T-helper 2 cell treated with Interferon-gamma antibody and Interleukin-4, amounts not matched to agents 5 μg/mL and 100 μg/mL, for 36 hours (primary cell): ENCODE measurements at places on chromosomes 12 and 14.

DNA sequence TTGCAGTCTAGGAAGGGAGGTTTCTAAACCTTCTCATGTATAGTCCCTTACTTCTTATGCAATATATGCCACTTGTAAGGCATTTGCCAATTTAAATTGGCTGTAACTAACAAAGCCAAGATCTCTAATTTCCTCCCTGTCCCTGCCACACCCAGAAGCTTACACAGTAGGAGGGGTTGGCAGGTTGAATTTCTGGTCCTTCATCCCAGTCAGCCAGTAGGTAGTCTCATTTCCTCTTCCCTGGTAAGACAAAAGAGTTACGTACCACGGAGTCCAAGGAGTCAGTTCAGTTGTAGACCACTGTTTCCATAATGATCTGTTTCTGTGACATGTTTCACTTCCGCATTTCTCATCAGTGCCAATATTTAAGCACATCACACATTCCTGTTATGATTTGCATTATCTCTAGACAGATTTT lies 47.0 kb upstream of the PLBD1 start:
- H3K36me3 ChIP-seq = peaks cover 3% of the 10 kb centered on the region
- H3K4me3 ChIP-seq = no peak overlapping the region
- H3K27ac ChIP-seq = no peak overlapping the region
- no peaks in the 10 kb centered on the region for H3K27me3 ChIP-seq
- no peak for DNase-seq

DNA sequence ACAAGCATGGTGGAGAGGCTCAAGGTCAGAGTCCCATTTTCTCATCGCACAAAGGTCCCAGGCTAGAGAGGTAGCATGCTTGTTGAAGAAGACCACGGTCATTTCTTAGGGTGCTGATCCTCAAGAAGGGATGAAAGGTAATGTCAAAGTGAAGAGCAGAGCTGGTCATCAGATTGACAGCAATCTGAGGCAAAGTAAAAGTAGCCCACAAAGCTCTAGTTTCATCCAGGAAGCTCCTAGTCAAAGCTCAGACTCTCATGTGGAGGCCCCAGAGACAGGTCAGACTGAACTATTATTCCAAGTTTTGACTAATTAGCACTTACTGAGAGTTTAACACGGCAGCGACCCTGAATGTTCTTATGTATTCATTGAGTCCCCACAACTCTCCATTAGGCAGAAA lies 270.6 kb downstream of the RPS29 start:
- H3K36me3 ChIP-seq = no peaks in the 10 kb centered on the region
- H3K27me3 ChIP-seq = no peaks in the 10 kb centered on the region
- H3K4me1 ChIP-seq = no peaks in the 10 kb centered on the region
- no peak overlapping the region for H3K27ac ChIP-seq
- no peak overlapping the region for H3K4me3 ChIP-seq

GRCh38 chr14:59926534-59926933 lies 6.6 kb downstream of the LRRC9 start:
- no peak overlapping the region for H3K4me3 ChIP-seq
- no peaks in the 10 kb centered on the region for H3K4me1 ChIP-seq
- no peak overlapping the region for H3K27ac ChIP-seq
- H3K36me3 ChIP-seq = no peaks in the 10 kb centered on the region
- peaks cover 2% of the 10 kb centered on the region for H3K27me3 ChIP-seq

DNA sequence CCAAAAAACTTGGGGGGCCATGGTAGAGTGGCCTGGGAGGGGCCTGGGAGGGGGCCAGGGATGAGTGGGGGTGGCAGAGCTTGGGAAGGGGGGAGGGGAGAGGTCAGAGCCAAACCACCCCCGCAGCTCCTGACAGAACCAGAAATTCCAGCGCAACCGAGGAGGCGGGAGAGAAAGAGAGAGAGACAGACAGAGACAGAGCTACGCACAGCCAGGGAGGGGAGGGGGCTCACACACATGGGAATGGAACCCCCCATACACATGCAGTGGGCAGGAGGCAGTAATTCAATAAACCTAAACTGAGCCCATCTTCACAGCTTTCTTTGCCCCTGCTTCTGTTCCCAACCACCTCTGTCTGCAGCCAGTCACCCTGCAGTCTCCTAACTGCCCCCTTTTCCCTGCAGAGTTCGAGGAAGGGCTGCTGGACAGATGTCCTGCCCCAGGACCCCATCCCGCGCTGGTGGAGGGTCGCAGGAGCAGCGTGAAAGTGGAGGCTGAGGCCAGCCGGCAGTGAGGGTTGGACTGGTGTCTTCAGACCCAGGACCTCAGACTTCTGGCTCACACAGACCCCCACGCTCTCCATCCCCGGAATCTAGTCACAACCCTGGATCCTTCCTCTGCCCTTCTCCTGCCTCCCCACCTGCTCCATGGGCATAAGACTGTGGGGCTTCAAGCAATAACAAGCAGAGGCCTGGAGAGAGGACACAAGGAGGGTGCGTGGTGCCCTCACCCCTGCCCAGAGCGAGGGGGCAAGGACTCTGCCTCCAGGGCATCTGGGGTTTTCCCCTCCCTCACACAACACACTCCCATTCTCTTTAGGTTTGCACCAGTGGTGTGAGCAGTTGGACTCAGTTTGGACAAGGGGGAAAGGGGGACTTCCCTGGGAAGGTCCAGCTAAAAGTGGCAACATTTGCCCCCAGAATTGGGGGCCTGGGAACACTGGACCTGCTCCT lies 5.6 kb downstream of the NAB2 start:
- H3K4me1 ChIP-seq = peaks cover 44% of the 10 kb centered on the region
- H3K27ac ChIP-seq = peak overlapping the region; percentile 69
- no peaks in the 10 kb centered on the region for H3K27me3 ChIP-seq
- DNase-seq = no peak

GRCh38 chr14:99075771-99076375 lies 196.1 kb downstream of the BCL11B start:
- peaks cover 5% of the 10 kb centered on the region for H3K4me1 ChIP-seq
- H3K27me3 ChIP-seq = peaks cover 3% of the 10 kb centered on the region
- DNase-seq = no peak
- H3K27ac ChIP-seq = no peak overlapping the region
- no peak overlapping the region for H3K4me3 ChIP-seq
- H3K36me3 ChIP-seq = no peaks in the 10 kb centered on the region

DNA sequence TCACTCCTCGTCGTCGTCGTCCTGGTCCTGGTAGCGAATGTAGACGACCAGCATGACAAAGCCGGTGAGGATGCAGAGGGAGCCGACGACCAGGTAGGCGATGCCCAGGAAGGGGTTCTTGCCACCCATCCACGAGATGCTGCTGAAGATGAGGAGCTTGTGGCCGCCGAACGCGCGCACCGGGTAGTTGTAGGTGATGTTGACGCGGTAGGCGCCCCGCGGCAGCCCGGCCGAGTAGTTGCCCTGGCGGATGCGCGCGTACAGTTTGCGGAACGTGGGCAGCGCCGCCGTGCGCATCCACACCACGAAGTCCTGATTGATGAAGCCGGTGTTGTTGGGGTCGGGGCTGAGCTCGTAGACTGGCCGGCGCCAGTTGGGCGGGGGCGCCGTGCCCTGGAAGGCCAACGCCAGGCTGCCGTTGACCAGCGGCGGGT lies 1.0 kb downstream of the TMEM30B start:
- H3K4me3 ChIP-seq = peak overlapping the region; percentile 84
- peaks cover 51% of the 10 kb centered on the region for H3K27me3 ChIP-seq
- DNase-seq = no peak
- H3K36me3 ChIP-seq = no peaks in the 10 kb centered on the region
- peak overlapping the region; percentile 75 for H3K27ac ChIP-seq

- no peaks in the 10 kb centered on the region for H3K27me3 ChIP-seq
- no peak for DNase-seq
- H3K36me3 ChIP-seq = no peaks in the 10 kb centered on the region
Observed at GRCh38 chr14:80047761-80048160, 163.5 kb downstream of the DIO2 start.

DNA sequence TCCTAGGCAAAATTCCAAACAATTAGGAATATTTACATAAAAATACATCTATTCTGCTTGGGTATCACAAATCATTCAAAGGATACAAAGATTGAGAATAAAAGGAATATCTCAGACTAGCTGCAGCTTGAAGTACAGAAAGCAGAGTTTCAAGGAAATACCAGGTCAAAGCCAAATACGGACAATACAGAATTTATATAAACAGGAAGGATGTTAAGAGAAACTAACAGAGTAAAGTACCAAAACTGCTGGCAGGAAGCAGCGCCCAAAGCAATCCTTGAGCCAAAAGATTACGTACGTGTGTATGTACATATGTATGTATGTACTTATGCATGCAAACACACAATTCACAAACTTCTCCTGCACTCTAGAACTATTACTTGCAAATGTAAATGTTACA lies 86.6 kb downstream of the PPP1R12A start:
- peaks cover 26% of the 10 kb centered on the region for H3K4me1 ChIP-seq
- peaks cover 38% of the 10 kb centered on the region for H3K36me3 ChIP-seq
- no peaks in the 10 kb centered on the region for H3K27me3 ChIP-seq
- H3K27ac ChIP-seq = peak overlapping the region; percentile 52
- peak overlapping the region; percentile 63 for H3K4me3 ChIP-seq

- no peak overlapping the region for H3K27ac ChIP-seq
- H3K36me3 ChIP-seq = no peaks in the 10 kb centered on the region
- DNase-seq = no peak
- no peaks in the 10 kb centered on the region for H3K27me3 ChIP-seq
- no peak overlapping the region for H3K4me3 ChIP-seq
Observed at GRCh38 chr12:31485571-31485970, 105.4 kb downstream of the DENND5B start.

- peak; percentile 4 for DNase-seq
- H3K36me3 ChIP-seq = no peaks in the 10 kb centered on the region
- H3K4me3 ChIP-seq = no peak overlapping the region
- H3K27ac ChIP-seq = no peak overlapping the region
- H3K4me1 ChIP-seq = peaks cover 4% of the 10 kb centered on the region
Observed at GRCh38 chr12:59472273-59472672, 123.6 kb upstream of the SLC16A7 start.

DNA sequence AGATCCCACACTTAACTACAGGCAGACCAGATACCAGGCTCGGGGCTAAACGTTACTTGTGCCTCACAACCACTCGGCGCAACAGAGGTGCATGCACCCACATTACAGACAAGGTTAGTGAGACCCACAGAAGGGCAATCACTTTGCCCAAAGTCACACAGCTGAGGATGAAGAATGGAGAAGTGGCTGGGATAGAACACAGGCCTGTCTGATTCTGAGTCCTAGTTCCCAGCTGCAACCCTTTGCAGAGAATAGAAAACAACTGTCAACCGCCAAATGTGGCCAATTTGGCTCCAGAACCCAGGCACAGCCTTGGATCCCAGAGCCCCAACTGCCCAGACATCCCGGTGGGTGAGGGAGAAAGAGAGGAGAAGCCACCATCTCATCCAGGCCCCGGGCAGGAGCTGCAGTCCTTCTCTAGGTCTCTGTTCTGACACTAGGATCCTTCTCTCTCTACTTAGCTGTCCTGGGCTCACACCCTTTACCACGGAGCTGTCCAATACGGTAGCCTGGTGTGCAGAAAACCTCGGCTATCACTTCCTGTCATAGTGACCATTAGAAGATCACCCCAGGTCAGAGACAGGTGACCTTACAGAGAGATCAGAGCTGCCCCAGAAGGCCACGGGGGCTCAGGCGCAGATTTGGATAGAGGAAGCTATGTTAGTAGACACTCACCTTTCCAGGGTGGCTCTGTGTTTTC lies 59.1 kb downstream of the FAM222A start:
- no peak overlapping the region for H3K4me3 ChIP-seq
- no peaks in the 10 kb centered on the region for H3K27me3 ChIP-seq
- H3K27ac ChIP-seq = no peak overlapping the region
- H3K36me3 ChIP-seq = peaks cover 1% of the 10 kb centered on the region

GRCh38 chr12:95633049-95633731 lies 81.9 kb upstream of the USP44 start:
- H3K27ac ChIP-seq = no peak overlapping the region
- no peaks in the 10 kb centered on the region for H3K36me3 ChIP-seq
- DNase-seq = no peak

DNA sequence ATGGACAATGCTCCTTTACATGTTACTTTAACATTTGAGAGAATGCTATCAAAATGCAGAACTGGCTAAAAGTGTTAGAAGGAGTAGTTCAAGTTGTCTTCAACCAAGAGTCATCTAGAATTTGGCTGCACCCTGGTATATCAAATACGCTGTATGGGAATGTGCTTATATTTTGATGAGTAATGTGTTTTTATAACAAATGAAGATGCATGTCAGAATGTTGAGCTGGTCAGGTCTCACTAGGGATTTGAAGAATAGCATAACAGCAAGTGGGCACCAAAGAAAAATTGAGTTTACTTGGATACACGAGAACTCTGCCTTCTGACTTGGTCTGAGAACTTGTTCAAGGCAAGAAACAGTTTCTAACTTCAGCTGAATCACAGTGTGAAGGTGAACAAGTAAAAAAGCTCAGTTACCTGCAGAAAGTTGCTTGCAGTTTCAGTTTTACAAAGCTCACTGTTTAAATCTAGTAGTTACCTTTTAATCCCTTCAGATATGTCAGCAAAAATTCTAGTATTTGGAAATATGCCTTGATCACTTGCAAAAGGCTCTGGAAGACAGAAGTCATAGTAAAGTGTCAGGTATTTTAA lies 82.3 kb downstream of the PDE3A start:
- H3K4me1 ChIP-seq = no peaks in the 10 kb centered on the region
- DNase-seq = no peak
- no peak overlapping the region for H3K27ac ChIP-seq
- no peak overlapping the region for H3K4me3 ChIP-seq
- H3K27me3 ChIP-seq = no peaks in the 10 kb centered on the region

- peak overlapping the region; percentile 58 for H3K27ac ChIP-seq
- H3K36me3 ChIP-seq = peaks cover 34% of the 10 kb centered on the region
- H3K27me3 ChIP-seq = peaks cover 2% of the 10 kb centered on the region
- DNase-seq = no peak
Observed at GRCh38 chr14:72434856-72435255, 459.0 kb downstream of the DPF3 start.

GRCh38 chr12:20426957-20427356 lies 58.6 kb downstream of the PDE3A start:
- no peak for DNase-seq
- H3K4me1 ChIP-seq = no peaks in the 10 kb centered on the region
- H3K36me3 ChIP-seq = no peaks in the 10 kb centered on the region
- no peak overlapping the region for H3K4me3 ChIP-seq
- no peaks in the 10 kb centered on the region for H3K27me3 ChIP-seq

DNA sequence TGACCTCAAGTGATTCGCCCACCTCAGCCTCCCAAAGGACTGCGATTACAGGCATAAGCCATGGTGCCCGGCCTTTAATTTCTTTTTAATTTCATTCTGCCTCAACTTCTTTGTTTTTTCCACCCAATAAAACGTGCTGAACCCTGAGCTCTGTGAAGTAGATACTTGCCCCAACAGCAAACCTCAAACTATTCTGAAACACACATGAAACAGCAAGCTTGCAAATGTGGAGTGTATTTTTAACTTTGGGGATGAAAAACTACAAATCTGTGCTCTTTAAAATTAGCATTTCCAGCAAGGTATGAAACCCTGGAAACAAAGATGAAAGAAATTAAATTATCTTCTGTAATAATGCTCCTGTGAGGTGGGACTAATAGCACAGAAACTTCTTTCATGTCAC lies 246.6 kb downstream of the ANO6 start:
- no peak overlapping the region for H3K4me3 ChIP-seq
- peaks cover 18% of the 10 kb centered on the region for H3K27me3 ChIP-seq
- H3K27ac ChIP-seq = no peak overlapping the region
- DNase-seq = no peak
- H3K36me3 ChIP-seq = no peaks in the 10 kb centered on the region
- no peaks in the 10 kb centered on the region for H3K4me1 ChIP-seq
